Progenitor cell of endocrine pancreas (in vitro differentiated cells): ENCODE measurements at places on chromosomes 5 and 9. TPM values are rescaled to one million over a fixed set of nuclear protein-coding genes. Genes with fewer than 3 reads are reported as not detected.
A peak's percentile ranks its signal among the peaks of the same experiment; 100 is the strongest.

GRCh38 chr9:115391168-115391825 is 273.3 kb upstream of the TNC start:
- peaks cover 7% of the 10 kb centered on the region for H3K4me1 ChIP-seq
- H3K27ac ChIP-seq, result no peak overlapping the region
- DNase-seq, result no peak
- peaks cover 3% of the 10 kb centered on the region for H3K27me3 ChIP-seq

DNA sequence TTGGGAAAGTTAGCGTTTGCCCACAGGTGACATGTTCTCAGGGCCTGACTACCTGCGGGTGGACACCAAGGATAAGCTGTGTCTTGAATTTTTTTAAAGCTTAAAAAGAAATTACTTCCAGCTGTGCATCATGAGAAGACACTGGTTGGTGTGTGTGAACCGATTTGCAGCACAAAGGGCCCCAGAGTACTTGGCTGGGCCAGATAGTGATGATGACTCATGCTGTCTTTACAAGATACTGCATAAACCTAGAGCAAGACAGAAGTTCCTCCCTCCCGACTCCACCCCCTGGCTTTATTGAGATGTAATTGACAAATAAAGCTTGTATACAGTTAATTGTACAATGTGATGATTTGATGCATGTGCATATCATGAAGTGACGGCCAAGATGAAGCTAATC is 212.8 kb downstream of the NXNL2 start:
- H3K36me3 ChIP-seq, result no peaks in the 10 kb centered on the region
- H3K27me3 ChIP-seq, result peaks cover 3% of the 10 kb centered on the region
- H3K4me1 ChIP-seq, result peaks cover 3% of the 10 kb centered on the region
- DNase-seq, result no peak
- no peak overlapping the region for H3K27ac ChIP-seq
- H3K4me3 ChIP-seq, result no peak overlapping the region

DNA sequence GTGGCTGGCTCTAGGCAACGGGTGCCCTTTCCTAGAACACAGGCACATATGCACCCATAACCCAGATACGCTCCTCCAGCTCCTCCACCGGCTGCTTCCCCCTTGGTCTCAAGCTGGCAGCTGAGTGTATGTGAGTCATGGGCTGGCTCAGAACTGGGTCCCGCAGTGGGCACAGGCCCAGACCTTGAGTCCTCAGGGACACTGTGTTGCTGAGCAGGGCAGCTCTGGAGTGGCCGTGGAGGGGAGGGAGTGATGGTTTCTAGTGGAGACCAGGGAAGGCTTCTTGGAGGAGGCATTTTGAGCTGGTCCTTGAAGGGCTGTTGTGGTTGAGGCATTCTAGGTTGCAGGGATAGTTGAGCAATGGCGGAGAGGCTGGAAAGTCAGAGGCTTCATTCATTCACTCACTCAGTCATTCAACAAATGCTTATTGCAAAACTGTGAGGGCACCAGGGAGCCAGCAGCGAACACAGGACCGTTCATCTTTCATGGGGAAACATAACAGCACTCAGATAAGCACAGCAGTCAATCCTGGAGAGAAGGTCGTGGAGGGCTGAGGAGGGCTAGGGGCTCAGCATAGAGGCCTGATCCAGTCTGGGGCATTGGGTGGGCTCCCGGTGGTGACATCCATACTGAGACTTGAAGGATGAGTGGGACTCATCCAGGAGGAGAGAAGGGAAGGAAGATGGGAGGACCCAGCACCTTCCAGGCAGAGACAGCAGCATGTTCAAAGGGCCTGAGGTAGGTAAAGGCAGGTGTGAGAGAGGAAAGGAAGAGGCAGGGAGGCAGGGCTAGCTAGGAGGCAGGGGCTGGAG is 2.4 kb downstream of the BBLN start:
- H3K4me1 ChIP-seq, result peaks cover 4% of the 10 kb centered on the region
- DNase-seq, result no peak
- peak overlapping the region; percentile 37 for H3K4me3 ChIP-seq
- H3K27me3 ChIP-seq, result no peaks in the 10 kb centered on the region
- peak overlapping the region; percentile 26 for H3K27ac ChIP-seq
- peaks cover 14% of the 10 kb centered on the region for H3K36me3 ChIP-seq

- no peak for DNase-seq
- H3K4me1 ChIP-seq, result peaks cover 19% of the 10 kb centered on the region
- no peaks in the 10 kb centered on the region for H3K27me3 ChIP-seq
- H3K36me3 ChIP-seq, result no peaks in the 10 kb centered on the region
- no peak overlapping the region for H3K4me3 ChIP-seq
Observed at GRCh38 chr9:22512495-22512894, 65.9 kb downstream of the DMRTA1 start.

- no peak for DNase-seq
- H3K27ac ChIP-seq, result no peak overlapping the region
- no peaks in the 10 kb centered on the region for H3K36me3 ChIP-seq
- no peaks in the 10 kb centered on the region for H3K27me3 ChIP-seq
Observed at GRCh38 chr5:109478830-109479229, 69.1 kb upstream of the PJA2 start.

DNA sequence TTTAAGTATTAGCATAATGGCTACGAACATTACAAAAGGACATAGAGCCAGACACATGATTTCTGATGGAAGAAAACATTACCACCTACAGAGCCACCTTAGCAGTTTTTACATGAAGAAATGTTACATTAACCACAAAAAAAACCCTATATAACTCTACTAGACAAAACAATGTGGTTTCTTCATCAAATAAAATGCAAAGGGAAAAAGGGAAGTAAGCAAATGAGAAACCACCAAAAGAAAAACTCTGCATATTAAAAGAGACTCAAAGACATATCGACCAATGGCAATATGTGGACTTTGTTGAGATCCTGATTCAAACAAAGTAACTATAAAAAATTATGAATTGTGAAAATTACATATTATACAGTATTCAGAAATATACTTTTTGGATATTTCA is 132.7 kb downstream of the TSSK1B start:
- DNase-seq, result no peak
- H3K27me3 ChIP-seq, result peaks cover 3% of the 10 kb centered on the region
- no peak overlapping the region for H3K27ac ChIP-seq
- no peaks in the 10 kb centered on the region for H3K36me3 ChIP-seq
- peaks cover 2% of the 10 kb centered on the region for H3K4me1 ChIP-seq

GRCh38 chr9:128361296-128361985 is 9.7 kb upstream of the URM1 start:
- no peaks in the 10 kb centered on the region for H3K27me3 ChIP-seq
- H3K36me3 ChIP-seq, result no peaks in the 10 kb centered on the region
- H3K27ac ChIP-seq, result peak overlapping the region; percentile 77
- no peak for DNase-seq

DNA sequence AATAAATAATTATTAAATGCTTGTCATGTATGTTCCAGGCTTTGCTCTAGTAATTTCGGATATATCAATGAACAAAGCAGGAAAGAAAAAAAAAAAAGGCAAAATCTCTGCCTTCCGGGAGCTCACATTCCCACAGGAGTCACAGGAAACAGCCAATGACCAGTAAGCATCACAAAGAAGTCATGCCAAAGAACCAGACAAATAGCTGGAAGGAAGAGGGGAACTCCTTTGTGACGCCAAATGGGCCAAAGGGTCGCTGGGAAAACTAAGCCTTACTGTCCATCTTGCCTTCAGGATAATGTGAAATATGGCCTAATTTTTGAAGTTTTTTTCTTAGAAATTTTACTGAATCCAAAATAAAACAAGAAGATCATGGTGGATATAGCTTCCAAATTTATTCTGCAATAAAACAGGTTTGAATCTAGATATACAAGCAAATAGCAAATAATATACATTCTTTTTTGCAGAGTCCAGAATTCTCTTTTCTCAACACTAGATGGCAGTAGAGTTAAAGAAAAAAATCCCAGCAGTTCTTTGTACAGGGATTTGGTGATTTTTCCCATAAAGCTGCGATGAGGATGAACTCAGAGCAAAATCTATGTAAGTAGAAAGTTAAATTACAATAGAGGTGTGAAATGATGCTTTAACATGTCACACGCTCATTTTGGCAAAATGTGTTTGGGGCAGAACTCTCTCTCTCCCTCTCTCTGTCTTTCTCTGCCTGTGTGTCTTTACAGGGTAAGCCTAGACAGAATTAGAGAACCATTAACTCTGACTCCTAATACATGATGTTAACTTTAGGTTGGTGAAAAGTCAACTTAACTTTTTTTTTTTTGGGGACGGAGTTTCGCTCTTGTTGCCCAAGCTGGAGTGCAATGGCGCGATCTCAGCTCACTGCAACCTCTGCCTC is 60.0 kb upstream of the TUT7 start:
- H3K27ac ChIP-seq, result no peak overlapping the region
- H3K4me3 ChIP-seq, result no peak overlapping the region
- H3K4me1 ChIP-seq, result peaks cover 4% of the 10 kb centered on the region
- H3K27me3 ChIP-seq, result peaks cover 2% of the 10 kb centered on the region
- no peaks in the 10 kb centered on the region for H3K36me3 ChIP-seq

Gene ORM2
- total RNA-seq, result 3.2 and 5.4 TPM in 2 replicates

Gene NSG2
- total RNA-seq, result 1.4 and 1.6 TPM in 2 replicates
